ENCODE measurements at places on chromosomes 1 and 21. TPM values are rescaled to one million over a fixed set of nuclear protein-coding genes. Genes with fewer than 3 reads are reported as not detected.

The VAV3 gene
- 10.9 TPM for total RNA-seq

The CD2 gene
- 3.4 TPM for total RNA-seq

The NUP210L gene
- 0.06 TPM for total RNA-seq

The EPHB2 gene
- total RNA-seq: 3.5 TPM

The VTCN1 gene
- total RNA-seq: not detected

The CTSK gene
- 74.5 TPM for total RNA-seq

The FAAP20 gene
- 24.9 TPM for total RNA-seq

The PRAMEF12 gene
- not detected for total RNA-seq

The ALX3 gene
- total RNA-seq: not detected

The FCRLA gene
- total RNA-seq: 0.84 TPM

The NTRK1 gene
- total RNA-seq: 6.3 TPM

The B3GALT2 gene
- total RNA-seq: 1.3 TPM

The TRABD2B gene
- 0.93 TPM for total RNA-seq

The DSCAM gene
- not detected for total RNA-seq

The E2F2 gene
- total RNA-seq: 0.31 TPM

The VSIG8 gene
- total RNA-seq: not detected

The CFAP74 gene
- 0.24 TPM for total RNA-seq

The CORT gene
- total RNA-seq: not detected

The HHAT gene
- total RNA-seq: 3.7 TPM

The NTMT2 gene
- not detected for total RNA-seq

The TNFRSF14 gene
- 42.1 TPM for total RNA-seq

The ROR1 gene
- total RNA-seq: 8.8 TPM

The KMO gene
- 3.1 TPM for total RNA-seq

The MFSD2A gene
- 6.3 TPM for total RNA-seq

The SPATA1 gene
- total RNA-seq: 1.5 TPM

The SLC30A2 gene
- not detected for total RNA-seq

The SERINC2 gene
- 6.7 TPM for total RNA-seq

The FOXD3 gene
- total RNA-seq: not detected

The OR6K3 gene
- not detected for total RNA-seq

The IKBKE gene
- 5.4 TPM for total RNA-seq

The CLIC6 gene
- 0.37 TPM for total RNA-seq

The CELA3B gene
- total RNA-seq: not detected

The KRTAP6-3 gene
- total RNA-seq: not detected

The PALMD gene
- 156 TPM for total RNA-seq

The NCF2 gene
- 53.8 TPM for total RNA-seq

The KCNK2 gene
- total RNA-seq: 0.48 TPM

The DNAI4 gene
- 8.8 TPM for total RNA-seq

The MMP23B gene
- 19.2 TPM for total RNA-seq

The CHRM3 gene
- total RNA-seq: 0.65 TPM

The AGBL4 gene
- total RNA-seq: 0.36 TPM

The SLFNL1 gene
- 0.19 TPM for total RNA-seq

The SPRR2B gene
- total RNA-seq: not detected

The SV2A gene
- total RNA-seq: 1.3 TPM

The FNBP1L gene
- total RNA-seq: 34.8 TPM

The RPE65 gene
- not detected for total RNA-seq

The INSRR gene
- 0.09 TPM for total RNA-seq

The NPPB gene
- not detected for total RNA-seq

The BCAS2 gene
- 38.4 TPM for total RNA-seq

The GNG4 gene
- total RNA-seq: not detected
